ENCODE measurements at places on chromosomes 2 and 18.

DNA sequence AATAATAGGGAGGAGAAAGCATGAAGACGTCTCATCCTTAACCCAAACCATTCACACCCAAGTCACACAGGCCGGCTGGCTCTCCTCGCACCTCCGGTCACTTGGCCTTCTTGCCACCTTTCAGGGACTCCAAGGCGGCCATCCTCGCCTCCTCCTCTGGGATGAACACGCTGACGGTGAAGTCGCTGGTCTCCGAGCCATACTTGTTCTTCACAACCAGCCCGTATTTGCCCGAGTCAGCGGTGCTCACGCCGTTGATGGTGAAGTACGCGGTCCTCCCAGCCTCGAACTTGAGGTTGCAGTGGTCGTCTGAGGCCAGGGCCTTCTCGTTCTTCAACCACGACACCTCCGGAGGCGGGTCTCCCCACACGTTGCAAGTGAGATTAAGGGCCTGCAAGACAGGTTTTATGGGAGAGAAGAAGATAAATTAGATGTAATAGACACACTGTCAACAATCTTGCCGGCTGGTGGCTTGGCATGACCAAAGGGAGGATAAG lies 54.3 kb upstream of the LPIN2 start:
- DNase-seq: no peak

DNA sequence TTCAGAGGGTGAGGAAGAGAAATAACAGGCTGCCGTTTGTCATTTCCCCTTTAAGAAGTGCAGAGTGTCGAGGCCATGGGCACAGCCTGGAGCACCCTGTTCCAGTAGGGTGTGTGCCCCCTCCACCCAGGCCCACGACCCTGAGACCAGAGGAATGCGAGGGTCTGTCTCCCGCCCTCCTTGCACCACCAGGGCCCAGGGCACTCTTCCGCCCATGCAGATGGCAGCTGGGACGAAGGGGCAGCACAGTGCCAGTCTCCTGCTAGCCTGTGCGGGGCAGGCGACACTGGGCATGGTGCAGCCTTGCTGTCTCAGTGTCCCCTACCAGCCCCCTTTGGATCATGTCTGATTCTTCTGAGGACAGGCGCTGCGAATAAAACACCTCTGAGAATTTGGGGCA lies 15.8 kb upstream of the PDIA6 start:
- DNase-seq: no peak

DNA sequence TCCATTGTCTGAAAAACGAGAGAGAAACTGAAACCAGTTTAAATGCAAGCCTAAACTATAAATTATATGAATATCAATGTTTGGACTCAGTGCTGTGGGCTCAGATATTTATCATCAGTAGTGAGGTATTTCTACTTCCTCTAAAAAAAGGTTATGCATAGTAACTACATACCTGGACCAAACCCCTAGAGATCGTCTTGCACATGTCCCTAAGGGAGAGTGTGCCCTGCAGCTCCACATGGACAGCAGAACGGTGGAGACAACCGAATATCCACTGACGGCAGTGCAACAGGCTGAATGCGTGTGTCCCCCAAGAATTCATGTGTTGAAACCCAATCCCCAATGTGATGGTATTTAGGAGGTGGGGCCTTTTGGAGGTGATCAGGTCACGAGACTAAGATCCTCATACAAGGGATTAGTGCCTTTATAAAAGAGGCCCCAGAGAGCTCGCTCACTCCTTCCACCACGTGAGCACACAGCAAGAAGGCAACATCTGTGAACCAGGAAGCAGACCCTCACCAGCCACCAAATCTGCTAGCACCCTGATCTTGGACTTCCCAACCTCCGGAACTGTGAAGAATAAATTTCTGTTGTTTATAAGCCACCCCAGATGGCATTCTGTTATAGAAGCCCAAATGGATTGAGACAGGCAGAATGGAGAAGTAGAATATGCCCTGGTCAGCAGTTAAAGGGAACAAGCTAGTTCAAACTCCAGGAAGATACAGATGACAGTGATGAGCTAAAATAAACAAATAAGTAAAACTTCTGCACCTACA lies 208.4 kb downstream of the ANAPC1 start:
- no peak for DNase-seq

- peak; percentile 90 for DNase-seq
Observed at GRCh38 chr2:147792966-147793617, 51.7 kb upstream of the ACVR2A start.

DNA sequence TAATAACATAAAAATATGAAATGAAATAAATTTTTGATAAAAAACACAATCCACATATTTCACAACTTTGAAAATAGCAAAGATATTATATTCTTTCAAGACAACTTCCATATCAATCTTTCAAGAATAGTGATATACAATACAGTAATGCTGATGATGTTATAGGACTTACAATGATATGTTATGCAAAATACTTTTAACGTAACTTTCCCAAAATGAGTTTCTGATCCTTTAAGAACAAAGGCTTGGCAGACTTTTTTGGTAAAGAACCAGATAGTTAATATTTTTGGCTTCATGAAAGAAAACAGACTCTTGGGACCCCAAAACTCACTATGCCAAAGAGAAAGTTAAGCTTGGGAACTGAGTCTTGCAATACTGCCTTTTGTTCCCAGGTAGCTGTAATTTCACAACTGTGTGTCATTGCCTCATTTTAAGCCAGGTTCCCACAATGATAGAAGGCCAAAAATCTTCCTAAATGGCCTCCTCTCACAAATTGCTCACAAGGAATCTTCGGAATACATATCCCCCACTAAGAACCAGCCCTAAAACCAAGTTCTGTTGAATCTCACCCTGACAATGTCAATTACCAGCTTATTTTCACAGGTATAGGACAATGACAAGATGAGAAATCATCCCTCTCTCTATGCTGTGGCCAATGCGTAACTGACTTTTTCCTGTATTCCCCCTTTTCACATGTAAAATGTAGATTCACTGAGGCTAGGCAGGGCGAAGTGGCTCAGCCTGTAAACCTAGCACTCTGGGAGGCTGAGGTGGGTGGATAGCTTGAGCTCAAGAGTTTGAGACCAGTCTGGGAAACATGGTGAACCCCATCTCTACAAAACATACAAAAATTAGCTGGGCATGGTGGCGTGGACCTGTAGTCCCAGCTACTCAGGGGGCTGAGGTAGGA lies 54.8 kb upstream of the STRN start:
- DNase-seq: peak; percentile 31

DNA sequence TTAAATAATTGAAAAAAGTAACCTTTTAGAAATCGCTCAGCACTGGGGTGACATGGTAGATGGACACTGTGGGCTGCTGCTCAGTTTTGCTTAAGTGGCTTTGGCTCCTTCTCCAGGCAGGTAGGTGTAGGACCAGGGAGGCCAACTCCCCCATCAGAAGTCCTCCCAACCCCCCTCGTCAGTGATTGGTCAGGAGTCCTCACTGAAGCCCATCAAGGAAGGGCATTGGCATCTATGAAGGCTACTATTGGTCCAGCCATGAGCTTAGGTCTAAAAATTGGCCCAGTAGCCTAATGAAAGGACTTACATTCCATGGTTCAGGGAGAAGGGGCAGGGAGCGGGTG lies 34.7 kb downstream of the ST3GAL5 start:
- no peak for DNase-seq

DNA sequence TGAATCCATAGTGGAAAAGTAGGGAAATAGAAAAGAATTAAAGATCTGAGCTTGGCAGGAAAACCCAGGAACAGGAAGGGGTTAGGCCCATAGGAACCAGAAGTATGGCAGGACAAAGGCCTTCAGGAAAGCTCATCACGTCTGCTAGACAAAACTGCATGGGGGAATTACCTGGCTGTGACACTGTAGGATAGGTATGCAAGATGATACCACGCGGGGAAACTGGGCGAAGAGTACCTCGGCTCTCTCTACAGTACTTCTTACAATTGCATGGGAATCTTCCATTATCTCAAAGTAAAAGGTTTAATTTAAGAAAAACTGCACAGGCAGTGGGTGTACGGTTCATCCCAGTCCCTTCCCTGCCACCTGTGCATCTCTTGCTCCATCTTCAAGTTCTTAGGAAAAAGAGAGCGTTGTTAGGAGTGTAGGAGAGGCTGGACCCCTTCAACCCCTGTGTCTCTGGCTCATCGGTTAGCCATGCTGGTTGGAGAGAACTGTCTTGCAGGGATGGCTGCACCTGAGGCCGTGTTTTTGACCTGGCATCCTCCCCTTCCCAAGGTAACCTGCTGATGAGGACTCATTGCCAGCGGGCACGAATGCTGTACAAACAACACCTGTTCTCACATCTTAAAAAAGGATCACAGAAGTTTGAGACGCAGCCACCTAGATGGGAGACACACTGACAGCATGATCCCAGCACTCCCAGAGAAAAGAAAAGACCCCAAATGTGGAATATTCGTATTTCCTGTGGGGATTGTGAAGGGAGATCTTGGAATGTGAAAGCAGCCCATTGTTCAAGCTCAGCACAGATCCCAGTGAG lies 120.5 kb upstream of the COPS8 start:
- no peak for DNase-seq

GRCh38 chr18:34773961-34774766 lies 64.1 kb downstream of the DTNA start:
- peak; percentile 40 for DNase-seq

DNA sequence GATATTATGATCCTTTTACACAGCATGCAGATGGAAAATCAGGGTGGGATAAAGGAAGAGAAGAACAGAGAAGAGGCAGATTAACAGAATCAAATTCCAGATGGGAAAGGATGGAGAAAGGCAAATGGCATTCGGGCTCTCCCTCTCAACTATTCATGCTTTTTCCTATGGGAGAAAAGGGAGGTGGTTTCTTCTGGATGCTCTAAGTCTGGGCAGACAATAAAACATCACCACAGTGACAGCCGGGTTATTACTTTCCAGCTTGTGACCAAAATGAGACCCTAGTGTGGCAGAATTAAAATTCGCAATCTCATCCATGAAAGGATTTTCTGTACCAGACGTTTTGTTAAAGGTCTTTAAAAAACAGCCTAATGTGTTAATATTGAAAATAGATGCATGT lies 440.7 kb downstream of the RND3 start:
- DNase-seq: peak; percentile 10

DNA sequence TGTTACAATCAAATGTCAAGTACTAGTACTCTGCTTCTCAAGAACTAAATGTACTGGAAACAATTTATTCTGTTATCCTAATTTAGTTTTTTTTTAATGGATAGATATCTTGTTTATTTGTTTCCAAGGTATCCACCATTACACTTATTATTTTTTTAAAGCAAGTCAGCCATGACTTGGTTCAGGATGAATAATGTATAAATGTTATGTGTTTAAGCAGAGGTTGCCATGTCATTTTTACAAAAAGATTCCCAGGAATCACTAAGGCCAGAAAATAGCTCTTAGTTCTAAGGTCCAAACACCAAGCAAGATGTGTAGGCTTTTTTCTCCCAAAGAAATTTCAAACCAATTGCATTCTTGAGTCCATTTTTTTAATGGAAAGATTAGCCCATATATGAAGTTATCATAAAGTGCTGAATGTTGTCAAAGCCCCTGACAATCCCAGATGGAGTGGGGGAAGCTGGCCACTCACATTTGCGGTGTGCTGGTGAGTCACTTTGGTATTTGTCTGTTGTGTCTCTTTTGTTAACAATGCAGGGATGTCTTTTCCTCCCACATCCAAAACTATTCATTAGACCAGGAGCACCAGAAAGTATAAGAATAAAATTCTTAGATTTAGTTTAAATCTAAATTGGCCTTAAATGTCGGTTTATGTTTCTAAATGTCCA lies 158.9 kb downstream of the COL6A3 start:
- peak; percentile 96 for DNase-seq

DNA sequence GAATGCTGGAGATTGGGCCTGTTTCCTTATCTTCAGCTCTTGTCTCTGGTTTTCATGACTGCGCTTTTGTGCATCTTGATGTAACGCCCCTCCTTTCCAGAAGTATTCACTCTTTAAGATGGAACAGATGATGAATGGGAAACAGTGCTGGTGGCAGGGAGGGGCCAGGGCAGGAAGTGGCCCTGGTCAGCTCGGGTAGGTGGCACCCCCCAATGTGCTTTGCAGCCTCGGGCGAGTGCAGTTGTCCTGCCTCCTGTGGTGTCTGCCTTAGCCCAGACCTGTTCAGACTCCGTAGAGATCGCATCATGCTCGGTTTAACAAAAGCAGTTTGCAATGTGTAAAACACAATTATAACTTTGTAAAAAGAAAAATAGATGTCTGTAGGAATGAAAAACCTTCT lies 17.0 kb upstream of the MGAT4A start:
- DNase-seq: no peak

- no peak for DNase-seq
Observed at GRCh38 chr2:59790186-59791003, 763.1 kb downstream of the BCL11A start.

- DNase-seq: peak; percentile 27
Observed at GRCh38 chr2:524442-524841, 152.8 kb downstream of the TMEM18 start.

- DNase-seq: peak; percentile 96
Observed at GRCh38 chr2:38146907-38147307, 71.0 kb upstream of the CYP1B1 start.

- peak; percentile 67 for DNase-seq
Observed at GRCh38 chr2:152523091-152523490, 188.1 kb downstream of the FMNL2 start.

DNA sequence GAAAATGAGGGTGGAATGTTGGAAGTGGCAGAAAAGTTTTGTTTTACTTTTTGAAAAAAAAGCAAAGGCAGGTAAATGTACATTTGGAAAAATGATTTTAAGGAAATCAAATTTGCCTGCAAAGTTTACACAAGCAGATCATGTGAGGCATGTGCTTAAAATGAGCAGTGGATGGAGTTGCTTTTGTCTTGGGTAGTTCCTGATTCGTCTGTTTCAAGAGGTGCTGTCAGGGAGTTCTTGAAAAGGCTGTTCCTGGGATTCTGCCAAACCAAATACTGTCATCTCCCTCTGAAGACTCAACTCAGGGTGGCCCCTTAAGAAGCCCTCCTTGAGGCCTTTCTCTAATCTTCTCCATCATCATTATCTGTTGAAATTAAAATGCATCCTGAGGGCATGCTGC lies 59.0 kb downstream of the TACR1 start:
- DNase-seq: no peak

DNA sequence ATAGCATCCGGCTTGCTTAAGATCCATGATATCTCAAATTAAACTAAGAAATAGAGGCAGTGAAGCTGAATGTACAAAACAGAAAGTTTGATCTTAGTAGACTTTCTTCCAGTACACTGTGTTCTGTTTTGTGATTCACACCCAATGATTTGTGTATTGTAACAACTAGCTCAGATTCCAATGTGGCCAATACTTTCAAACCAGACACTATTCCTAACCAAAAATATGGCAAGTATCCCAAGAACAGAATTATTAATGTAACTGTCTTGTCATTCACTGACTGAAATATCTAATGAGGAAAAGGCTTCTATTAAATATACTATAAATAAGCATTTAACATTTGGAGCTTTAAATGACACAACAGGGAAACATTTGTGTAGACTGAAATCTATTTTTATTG lies 299.1 kb downstream of the NRXN1 start:
- peak; percentile 1 for DNase-seq

GRCh38 chr18:4831127-4831526 lies 365.9 kb downstream of the AKAIN1 start:
- no peak for DNase-seq

- no peak for DNase-seq
Observed at GRCh38 chr2:128406736-128407554, 88.3 kb upstream of the HS6ST1 start.

GRCh38 chr2:19874726-19875125 lies 27.1 kb downstream of the TTC32 start:
- no peak for DNase-seq

GRCh38 chr2:206962966-206963365 lies 23.6 kb downstream of the CPO start:
- no peak for DNase-seq

GRCh38 chr2:73081181-73081671 lies 9.7 kb upstream of the SFXN5 start:
- no peak for DNase-seq
